ENCODE measurements at places on chromosomes 16 and 17. TPM values are rescaled to one million over a fixed set of nuclear protein-coding genes. Genes with fewer than 3 reads are reported as not detected.

The MYH3 gene
- total RNA-seq = 0.16 TPM

The SLC16A6 gene
- total RNA-seq = 0.09 TPM

The YBX2 gene
- total RNA-seq = not detected

The SYT17 gene
- total RNA-seq = 0.47 TPM

Measured in bronchial smooth muscle cell (primary cell).